Activated T-cell treated with anti-CD3 and anti-CD28 coated beads for 24 hours (primary cell): ENCODE measurements at places on chromosomes 7 and 10.

DNA sequence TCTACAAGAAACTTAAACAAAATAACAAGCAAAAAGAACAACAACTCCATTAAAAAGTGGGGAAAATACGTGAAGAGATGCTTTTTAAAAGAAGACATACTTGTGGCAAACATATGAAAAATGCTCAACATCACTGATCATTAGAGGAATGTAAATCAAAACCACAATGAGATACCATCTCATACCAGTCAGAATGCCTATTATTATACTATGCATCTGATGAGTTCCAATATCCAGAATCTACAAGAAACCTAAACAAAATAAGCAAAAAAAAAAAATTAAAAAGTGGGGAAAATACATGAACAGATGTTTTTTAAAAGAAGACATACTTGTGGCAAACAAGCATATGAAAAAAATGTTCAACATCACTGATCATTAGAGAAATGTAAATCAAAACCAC lies 29.6 kb upstream of the AKR1C3 start:
- no peak for DNase-seq

- DNase-seq: no peak
Observed at GRCh38 chr7:134552105-134552504, 3.2 kb downstream of the AKR1B15 start.

GRCh38 chr10:70459061-70459773 lies 17.7 kb upstream of the NODAL start:
- no peak for DNase-seq

- no peak for DNase-seq
Observed at GRCh38 chr7:18624459-18624858, 128.9 kb downstream of the HDAC9 start.

GRCh38 chr10:103021150-103021899 lies 103.2 kb downstream of the CNNM2 start:
- DNase-seq: no peak

DNA sequence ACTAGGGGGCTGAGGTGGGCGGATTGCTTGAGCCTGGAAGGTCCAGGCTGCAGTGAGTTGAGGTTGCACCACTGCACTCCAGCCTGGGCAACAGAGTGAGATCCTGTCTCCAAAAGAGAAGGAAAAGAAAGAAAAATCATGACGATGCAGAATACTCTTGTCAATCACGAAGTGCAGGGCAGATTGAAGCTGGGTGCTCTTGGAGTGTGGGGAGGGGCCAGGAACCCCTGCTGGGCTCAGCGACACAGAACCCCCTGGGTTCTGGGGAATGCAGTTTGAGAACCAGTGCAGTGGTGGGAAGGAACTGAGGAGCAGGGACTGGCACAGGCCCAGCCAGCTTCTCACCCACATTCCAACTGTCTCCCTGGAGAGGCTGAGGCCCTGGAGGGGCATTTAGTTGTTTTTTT lies 10.8 kb upstream of the INTS1 start:
- no peak for DNase-seq

- DNase-seq: no peak
Observed at GRCh38 chr7:41193738-41194282, 509.1 kb downstream of the INHBA start.

DNA sequence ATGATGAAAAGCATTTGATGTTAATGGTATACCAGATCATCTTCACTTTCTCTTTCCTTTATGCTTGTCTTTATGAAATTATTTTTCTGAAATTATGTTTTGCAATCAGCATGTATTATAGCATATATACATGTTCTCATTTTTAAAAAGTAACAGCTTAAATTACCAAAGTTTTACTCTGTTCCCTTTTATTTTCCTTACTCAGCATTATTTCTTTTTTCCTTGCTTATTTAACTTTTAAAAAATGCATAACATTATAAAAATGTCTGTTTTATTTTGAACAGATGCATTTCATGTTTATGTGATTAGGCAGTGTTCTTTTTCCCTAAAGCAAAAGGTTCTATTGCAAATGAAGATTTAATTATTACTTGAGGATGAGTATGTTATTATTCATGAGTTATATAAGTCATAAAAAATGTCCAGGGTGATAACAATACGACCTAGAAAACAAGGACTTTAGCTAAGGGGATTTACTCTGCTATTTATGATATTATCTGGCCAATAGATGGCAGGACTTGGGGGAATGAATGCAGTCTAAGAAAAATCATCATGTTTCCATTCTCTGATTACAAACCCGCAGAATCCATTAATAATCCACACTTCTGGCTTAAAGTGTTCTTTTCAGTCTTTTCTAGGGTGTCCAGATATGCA lies 38.5 kb downstream of the CABCOCO1 start:
- no peak for DNase-seq

DNA sequence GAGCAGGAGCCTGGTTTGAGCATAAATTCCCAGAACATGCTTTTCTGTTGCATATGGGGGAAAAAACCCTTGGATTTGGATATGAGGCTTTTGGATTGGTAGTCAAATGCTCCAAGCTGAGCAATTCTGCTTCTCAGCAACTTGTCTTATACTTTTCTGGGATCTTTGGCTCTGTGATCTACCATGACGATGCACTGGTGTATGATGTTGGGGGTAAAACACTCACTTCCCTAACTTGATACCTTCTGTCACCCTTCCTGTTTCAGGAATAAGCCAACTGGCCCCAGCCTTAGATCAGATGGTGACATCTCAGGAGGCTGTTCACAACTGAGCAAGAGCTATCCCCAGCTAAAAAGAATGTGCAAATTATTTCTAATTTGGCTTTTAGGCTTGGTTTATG lies 13.1 kb upstream of the CPA4 start:
- no peak for DNase-seq

DNA sequence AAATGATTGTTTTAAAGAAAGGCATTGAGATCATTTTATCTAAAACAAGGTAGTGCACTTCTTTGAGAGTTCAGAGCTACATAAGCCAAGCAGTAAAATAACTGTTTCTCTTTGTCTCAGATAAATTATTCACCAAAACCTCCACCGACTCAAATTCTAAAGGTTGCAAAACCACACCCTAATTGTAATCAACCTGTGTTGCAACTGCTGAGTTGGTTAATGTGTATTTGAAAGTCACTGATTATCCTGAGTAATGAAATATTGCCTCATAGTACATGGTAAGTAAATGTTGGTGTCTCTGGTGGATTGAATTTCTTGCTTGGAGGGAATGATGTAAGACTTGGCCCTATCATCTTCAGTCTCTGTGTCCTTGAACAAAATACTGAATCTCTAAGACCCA lies 35.9 kb upstream of the CYP2C9 start:
- DNase-seq: no peak

DNA sequence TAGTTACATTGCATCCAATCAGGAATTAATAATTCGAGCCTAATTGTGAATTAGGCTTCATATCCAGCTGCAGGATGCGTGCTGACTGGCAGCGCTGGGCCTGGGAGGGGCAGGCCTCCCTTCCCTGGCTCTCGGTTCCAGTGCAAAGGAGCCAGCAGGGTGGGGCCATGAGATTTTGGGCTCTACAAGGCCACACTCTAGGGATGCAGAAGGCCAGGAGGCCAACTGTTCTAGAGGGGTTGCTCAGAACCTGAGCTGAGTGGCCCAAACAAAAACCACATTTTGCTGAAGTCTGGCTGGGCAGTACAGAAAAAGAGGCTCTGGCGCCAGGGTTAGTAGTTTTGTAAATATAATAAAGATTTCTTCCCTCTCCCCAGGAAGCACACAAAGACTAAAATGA lies 72.3 kb downstream of the CLEC2L start:
- no peak for DNase-seq

GRCh38 chr10:77020426-77021040 lies 617.1 kb downstream of the KCNMA1 start:
- DNase-seq: no peak

DNA sequence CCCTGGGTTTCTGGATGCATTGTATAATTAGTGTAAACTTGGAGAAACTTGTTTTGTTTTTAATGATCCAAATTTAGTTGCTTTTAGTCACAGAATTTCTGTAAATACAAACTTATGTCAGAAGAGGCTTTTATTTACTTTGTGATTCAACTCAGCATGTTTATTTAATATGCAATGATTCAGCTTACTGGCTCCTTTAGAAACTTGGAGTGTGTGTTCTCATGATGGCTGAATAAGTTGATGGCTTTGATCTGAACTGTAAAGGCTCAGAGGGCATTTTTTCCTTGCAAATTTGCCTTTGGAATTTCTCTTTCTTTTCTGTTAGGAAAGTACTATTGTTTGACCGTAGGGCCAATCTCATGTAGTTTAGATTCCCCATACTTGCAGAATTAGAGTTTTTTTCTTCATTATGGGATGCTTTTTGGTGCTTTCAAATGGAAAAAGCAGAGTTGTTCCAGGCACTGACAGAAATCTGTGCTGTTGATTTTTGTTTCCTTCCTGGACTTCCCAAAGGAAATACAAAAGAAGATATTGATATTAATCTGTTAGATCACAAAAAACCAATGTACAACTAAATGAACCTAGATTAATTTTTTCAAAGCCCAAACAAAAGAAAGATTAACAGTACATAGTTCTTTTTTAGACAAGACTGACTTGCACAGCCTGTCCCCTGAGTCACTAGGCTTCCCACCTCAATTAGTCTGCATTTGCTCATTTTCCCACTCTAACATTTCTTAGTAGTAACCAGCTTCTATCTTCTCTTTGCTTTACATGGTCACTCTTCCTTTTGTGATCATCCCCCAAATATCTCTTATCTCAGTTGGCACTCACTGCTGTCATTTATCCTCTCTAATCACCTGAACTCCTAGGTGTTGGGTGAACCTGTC lies 96.8 kb upstream of the AGR3 start:
- DNase-seq: no peak

GRCh38 chr7:4162884-4163564 lies 519.1 kb upstream of the FOXK1 start:
- no peak for DNase-seq

GRCh38 chr10:10973310-10973709 lies 44.4 kb upstream of the CELF2 start:
- DNase-seq: no peak

GRCh38 chr10:104485632-104486031 lies 132.0 kb downstream of the CFAP58 start:
- no peak for DNase-seq

- no peak for DNase-seq
Observed at GRCh38 chr7:45574669-45575500, 717 bp downstream of the ADCY1 start.

DNA sequence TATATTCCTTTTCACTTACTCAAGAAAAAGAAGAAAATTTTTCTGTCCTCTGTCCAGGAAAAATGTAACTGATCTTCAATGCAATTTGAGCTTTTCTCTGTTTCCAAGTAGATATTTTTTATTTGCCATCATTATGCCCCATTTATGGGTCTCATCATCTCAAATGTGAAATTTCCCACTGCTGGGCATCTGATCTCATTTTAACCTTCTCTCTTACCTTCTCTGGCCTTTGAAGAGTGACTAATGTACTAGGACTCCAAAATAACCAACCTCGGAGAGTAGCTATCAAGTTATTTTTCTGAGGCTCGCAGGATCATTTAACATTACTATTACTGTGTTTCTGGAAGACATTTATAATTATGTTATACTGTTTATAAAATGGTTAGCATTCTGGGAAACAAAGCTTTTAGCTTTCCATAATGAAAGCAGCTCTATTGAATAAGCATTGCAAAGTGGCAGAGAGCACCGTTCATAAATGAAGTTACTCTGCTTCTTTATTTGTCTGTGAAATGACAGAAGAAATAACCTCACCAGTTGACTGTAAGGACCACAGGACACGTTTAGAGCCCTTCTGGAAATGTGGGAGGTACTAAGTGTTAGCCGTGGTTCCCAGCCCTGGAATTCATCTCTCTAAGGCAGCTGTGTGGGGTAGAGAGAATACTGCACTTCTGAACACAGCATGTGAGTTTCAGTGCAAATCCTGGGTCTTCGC lies 33.3 kb upstream of the NMT2 start:
- DNase-seq: no peak

DNA sequence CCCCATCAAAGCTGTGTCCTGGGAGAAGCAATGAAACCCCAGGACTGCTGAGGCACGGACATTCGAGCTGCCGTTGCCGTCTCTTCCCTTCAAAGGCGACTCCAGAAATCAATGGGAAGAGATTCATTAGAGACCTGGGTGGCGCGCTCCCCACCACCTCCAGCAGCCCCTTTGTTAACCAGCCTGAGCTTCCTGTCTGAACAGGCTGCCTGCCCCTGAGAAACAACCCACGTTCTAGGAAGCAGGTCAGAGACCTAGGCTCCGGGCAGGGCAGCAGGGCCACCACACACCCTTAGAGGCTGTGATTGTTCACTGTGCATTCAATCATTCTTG lies 110.9 kb upstream of the PPIF start:
- no peak for DNase-seq

DNA sequence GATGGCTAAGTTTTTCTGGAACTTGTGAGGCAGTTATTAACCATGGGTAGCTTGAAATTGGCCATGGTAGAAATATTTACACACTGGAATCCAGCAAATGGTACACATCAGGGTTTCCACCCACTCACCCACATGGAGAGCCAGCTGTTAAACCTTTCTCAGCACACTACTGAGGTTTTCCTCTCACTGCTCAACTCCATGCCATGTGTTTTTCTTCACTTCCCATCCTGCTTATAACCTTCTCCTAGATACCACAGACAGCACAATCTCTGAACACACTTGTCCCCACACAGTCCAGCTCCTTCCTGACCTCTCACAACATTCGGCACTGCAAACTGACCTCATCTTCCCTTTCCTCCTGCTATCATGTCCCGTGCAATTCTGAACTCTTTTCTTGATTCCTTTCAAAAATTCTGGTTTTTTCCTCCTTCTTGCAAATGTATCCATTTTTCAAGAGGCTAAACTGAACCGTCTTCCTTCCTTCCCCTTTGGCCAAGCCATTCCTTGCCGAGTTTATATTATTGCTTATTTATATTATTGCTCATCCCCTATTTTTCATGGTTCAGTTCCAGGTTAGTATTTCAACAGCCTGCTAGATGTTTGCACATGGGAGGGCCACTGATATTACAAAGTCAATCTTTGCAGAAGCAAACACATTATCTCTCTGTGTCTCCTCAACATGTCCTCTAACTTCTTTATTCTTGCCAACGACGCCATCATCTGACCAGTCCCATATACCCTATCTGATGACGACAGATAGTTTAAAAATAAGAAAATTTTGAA lies 606.4 kb downstream of the SORCS1 start:
- no peak for DNase-seq

DNA sequence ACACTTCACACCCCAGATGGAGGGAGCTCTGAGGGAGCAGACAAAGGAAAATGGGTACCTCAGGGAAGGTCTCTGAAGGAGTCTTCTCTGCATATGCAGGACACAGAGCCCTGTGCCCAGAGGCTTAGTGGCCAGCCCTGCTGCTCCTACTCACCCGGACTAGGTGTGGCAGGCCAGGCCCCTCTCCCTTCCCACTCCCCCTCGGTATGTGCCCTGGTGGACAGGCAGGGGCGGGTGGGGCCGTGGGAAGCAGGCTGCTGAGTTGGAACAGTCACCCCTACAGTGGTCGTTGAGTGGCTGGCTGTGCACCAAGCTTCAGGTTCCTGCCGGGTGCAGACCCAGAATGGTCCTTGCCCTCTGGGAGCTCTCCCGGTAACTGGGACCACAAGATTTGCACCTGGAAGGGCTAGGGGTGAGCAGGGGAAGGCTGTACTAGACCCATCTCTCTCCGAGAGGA lies 68.6 kb downstream of the ZMIZ1 start:
- DNase-seq: no peak

- DNase-seq: no peak
Observed at GRCh38 chr10:71179382-71179781, 33.0 kb upstream of the UNC5B start.
